Stimulated activated CD4-positive, alpha-beta T cell treated with anti-CD3 and anti-CD28 coated beads, TNF-alpha, amount 100 ng/mL, for 1 hour (primary cell): ENCODE measurements at places on chromosomes 3 and 15.

GRCh38 chr3:121869736-121870135 is 24.5 kb upstream of the SLC15A2 start:
- DNase-seq = no peak

DNA sequence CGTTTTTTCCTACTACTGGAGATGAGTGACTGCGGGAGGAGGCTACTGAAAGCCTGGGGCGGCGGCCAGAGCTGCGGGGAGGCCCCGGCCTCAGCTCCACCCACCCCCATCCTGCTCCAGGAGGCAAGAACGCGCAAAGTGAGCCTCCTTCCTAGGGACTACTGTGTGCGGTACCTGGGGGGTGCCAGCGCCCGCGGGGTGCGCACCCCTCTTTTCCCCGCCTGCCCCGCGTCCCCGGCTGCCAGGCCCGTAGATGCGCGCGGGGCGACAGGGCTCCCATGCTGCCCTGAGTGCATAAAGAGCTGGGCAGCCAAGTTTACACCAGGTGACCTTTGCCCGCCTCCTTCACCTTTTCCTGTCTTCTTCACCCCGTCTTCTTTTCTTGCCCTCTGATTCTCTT is 2.5 kb upstream of the USF3 start:
- no peak for DNase-seq

DNA sequence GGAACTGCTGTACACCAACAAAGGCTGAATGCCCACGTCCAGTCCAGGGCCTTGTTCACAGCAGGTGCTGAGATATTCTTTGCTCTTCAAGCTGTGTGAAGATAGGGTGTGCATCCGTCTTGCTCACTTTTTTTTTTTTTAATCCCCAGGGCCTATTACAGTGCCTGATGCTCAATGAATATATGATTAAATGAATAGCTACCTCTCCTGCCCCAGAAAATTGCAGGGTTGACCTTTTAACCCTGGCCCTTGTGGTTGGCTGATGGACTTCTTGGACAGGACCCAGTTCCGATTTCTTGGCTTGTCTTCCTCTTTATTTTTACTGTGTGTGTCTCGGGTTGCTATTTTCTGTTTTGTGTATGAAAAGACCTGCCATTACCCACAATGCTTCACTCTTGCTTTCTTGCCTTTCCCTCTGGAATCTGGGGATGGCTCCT is 2.9 kb upstream of the FYTTD1 start:
- DNase-seq = no peak

- no peak for DNase-seq
These were observed 223.2 kb downstream of the MTHFS start for GRCh38 chr15:79673416-79674123.

GRCh38 chr15:57903626-57904025 is 161.9 kb downstream of the ALDH1A2 start:
- DNase-seq = no peak

GRCh38 chr15:44720460-44721176 is 9.3 kb downstream of the B2M start:
- no peak for DNase-seq

- no peak for DNase-seq
These were observed 30.2 kb downstream of the RPLP1 start for GRCh38 chr15:69482686-69483256.

- DNase-seq = no peak
These were observed 39.0 kb downstream of the U2SURP start for GRCh38 chr3:143040261-143040879.

DNA sequence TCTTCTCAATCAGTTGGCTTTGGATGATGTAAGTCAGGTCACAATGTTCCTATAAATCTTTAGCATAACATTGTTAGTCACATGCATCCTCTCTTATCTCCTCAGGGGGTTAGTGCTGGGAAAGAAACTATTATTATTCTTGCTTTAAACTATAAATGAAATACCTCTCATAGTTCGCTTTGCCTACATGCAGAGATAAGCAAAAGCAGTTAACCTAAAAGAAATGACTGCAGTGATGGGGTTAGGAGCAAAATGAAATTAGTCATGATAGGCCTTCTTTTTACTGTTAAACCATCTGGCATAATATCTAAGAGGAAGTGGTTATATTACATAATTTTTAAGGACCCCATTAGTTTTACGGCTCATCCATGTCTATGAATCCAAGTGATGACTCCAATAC is 91.7 kb upstream of the IGSF10 start:
- no peak for DNase-seq

DNA sequence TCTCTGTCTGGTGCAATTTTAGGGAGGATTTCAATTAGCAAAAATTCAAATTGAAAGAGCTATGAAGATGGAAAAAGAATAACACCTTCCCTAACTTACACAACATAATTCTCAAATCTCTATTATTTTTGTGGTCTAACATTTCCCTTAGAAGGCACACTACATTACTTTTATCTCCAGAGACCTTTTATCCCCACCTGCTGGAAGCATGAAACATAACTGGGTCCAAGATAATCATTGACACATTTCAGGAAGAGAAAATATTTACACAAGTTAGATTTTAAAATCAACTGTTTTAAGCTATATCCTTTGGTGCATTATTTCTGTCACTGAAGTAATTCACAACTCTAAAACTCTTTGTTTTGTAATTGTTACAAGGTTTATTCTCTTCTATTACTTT is 779.5 kb downstream of the ROBO1 start:
- no peak for DNase-seq

DNA sequence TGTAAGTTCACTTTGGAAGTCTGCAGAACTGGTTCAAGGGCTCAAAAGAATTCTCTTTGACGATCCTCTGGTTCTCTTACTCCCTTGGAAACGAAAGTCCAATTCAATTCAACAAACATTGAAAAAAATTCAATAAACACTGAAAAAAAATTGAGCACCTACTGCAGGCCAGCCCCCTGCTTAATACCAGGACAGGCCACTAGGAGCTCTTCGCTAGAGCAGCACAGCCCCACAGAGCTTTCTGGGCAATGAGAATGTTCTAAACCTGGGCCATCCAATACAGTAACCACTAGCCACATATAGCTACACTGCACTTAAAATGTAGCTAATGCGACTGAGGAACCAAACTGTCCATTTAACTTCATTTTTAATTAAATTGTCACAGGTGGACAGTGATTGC is 50.4 kb upstream of the DCLK3 start:
- no peak for DNase-seq

DNA sequence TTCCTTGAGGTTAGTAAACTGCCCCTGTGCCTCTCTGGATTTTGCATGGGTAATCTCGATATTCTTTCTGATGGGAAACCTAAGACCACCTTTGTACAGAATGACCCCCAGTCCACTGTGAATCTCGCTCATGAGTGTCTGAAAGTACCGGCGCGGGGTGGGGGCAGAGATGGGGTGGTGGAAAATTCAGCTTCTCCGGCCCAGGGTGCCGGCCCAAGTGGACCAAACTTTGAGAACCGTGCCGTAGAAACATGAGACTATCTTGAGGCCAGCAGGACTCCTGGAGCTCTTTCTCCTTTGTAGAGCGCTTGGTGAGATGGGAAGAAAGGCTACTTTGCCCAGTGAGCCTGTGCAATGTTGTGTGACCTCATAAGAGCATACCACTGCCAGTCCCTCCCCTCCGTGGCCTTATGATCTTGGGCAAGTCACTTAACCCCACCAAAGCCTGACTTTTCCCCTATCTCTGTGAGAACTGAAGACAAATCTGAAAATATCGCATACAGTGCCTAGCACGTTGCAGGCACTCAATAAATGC is 40.4 kb upstream of the VEPH1 start:
- no peak for DNase-seq
